ENCODE measurements at places on chromosomes 5 and 9.
A peak's percentile ranks its signal among the peaks of the same experiment; 100 is the strongest.

GRCh38 chr9:111966124-111966723 lies 69.6 kb downstream of the UGCG start:
- DNase-seq: no peak

GRCh38 chr5:56639476-56639875 lies 175.9 kb upstream of the MAP3K1 start:
- no peak for DNase-seq

DNA sequence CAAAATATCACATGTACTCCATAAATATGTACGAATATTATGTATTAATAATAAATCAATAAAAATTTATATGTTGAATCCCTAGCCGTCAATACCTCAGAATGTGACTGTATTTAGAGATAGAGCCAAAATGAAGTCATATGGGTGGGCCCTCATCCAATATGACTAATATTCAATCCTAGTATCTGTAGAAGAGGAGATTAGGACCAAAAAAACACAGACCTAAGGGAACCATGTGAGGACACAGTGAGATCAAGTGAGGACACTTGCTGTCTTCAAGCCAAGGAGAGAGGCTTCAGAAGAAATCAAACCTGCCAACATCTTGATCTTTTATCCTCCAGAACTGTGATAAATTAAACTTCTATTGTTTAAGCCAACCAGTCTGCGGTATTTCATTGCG lies 3.7 kb upstream of the AMACR start:
- DNase-seq: no peak

DNA sequence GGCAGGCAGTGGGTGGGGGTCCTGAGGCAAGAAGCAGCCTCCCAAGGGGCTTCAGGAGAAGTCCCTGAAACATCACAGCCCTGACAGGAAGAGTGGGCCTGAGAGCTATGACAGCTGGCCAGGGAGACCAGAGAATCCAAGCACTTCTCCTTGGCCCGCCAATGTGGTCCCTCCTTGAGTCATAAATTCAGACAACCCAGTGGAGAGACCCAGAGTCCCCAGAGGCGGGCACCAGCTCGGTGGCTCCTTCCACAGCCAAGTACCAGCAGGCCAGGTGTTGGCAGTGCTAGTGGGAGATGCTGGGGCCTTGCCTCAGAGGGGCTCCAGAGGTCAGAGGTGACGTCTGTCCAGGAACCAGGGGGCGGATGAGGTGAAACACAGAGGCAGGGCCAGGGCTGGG lies 1.6 kb upstream of the DOK3 start:
- no peak for DNase-seq

DNA sequence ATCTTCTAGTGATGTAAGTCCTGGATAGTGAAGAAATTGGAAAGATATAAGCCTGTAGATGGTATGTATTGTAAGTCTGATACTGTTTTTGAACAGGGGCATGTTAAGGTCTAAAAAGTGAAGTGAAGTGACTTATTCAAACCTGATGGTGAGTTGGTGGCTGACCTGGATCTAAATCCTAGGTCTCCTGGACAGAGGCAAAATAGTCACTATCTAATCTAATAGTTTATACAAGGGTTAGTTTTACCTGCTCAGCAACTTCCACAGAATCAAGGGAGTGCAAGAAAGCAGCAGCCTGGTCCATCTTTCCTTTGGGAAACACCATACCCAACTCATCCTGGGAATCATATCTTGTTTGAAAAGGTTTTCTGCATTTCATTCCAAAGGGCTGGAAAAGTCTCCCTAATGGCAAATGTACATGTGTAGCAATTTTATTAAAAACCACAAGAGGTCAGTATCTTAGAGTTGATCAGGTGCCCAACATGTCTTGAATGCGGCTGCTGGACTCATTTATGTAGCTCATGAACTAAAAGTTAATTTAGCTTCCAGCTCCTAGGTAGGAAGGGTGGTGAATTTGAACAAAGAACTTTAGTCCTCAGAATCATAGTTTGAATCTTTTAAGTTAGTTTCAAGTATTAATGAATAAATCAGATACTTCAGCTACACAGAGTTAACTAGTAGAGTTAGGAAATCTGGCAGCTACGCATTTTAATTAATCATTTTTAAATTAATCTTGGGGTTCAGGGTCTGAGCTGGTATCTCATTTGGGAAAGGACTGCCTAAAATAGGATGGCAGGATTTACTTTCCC lies 26.0 kb downstream of the SKP2 start:
- DNase-seq: peak; percentile 19

DNA sequence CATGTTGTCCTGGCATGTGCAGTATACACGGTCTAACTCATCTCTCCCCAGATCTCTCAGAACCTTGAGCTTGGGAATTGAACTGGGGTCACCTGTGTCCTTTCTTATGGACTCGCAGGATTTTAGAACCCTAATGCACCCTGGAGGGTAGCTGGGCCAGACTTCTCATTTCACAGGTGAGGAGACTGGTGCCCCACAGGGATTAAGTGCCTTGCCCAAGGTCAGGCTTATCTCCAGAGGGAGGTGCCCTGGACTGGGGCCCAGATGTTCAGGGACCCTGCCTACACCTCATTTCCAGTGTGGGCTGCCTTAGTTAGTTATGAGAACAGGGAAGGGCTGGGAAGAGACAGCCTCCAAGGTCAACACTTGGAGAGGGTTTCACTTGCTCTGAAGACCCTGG lies 4.0 kb upstream of the NUP214 start:
- DNase-seq: no peak

DNA sequence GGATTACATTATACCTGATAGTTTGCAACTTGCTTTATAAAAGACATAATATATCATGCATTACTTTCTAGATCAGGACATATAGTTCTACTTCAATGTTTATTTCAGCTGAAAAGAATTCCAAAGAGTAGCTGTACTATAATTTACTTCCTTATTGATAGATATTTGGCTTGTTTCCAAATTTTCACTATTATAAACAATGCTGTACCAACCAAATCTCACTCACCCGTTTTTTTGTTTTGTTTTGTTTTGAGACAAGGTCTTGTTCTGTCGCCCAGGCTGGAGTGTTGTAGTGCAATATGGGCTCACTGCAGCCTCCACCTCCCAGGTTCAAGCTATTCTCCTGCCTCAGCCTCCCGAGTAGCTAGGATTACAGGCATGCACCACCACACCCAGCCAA lies 132.7 kb downstream of the GNAQ start:
- no peak for DNase-seq

DNA sequence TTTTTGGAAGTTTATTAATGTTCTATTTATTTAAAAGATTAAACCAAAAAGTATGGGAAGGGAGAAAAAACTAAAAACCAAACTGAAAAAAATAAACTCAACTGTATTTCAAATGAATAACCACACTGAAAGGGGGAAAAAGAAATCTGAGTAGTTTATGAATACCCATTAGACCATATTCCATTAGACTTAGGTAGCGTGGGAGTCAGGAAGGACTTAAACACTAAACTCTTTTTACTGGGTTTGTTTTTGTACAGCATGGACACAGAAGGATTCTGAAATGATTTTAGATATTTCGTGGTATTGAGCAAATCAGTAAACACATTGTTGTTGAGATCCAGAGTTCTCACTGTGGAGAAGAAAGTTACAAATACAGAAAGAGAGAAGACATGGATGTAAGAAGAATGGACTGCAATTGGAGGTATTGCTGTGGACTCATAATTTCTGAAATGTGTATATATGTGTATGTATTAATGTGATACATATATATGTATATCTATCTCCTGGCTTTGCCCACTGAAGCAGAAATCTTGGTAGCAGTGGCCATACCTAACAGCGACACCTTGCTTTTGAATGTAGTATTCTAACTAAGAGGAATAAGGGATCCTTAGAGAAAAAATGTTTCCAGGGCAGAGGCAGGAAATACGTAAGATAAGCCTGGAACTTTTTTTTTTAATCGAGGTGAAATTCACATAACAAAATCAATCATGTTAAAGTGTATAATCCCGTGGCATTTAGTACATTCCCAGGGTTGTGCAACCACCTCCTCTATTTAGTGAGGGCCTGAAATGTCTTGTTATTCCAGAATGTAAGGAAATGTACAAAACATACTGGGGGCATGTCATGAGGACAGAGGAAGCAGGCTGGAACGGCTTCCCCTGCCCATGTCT lies 228.8 kb downstream of the SMARCA2 start:
- no peak for DNase-seq

GRCh38 chr5:36728697-36729543 lies 122.5 kb downstream of the SLC1A3 start:
- DNase-seq: peak; percentile 87

GRCh38 chr5:98777295-98777694 lies 3.8 kb downstream of the RGMB start:
- no peak for DNase-seq

DNA sequence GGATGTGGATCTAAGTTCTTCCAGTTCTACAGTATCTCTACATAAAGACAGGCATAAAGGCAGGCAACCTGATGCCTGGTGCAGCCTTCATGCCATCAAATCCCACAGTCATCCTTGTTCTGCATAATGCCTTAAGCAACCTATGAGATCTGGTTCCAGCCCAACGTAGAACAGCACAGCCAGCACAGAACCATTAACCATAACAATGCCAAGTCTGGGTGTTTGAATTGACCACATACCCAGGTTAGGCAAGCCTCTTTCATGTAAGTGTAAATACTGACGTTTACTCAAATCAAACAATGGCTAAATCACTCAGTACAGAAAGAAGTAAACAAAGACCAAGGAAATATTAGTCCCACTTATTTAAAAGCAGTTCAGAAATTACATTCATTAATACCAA lies 195.0 kb downstream of the ADAMTSL1 start:
- no peak for DNase-seq

DNA sequence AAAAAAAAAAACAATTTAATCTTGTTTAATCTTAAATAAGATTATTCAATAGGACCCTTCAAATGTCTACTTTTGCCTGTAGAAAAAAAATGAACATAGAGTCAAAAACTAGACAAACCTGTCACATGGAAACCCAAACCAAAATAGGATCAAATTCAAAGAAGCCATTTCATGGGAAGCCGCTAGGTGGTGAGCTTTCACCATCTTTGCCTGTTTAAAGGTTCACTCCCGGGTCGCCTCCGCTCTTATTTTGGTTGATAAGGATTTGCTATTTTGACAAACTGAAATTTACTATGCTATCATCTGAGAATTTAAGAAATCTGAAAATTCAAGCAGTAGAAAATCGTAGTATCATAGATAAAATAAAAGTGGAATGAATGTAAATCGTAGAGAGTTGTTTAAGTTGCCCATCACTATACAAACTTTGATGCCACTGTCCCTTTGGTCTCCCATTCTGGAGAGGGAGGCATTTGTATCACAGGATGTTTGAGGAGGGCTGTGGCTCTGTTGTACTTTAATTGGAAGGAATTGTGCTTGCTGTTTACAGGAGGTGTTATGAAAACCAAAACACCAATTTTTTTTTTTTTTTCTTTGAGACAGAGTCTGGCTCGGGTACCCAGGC lies 43.5 kb upstream of the DNAH5 start:
- DNase-seq: peak; percentile 37

DNA sequence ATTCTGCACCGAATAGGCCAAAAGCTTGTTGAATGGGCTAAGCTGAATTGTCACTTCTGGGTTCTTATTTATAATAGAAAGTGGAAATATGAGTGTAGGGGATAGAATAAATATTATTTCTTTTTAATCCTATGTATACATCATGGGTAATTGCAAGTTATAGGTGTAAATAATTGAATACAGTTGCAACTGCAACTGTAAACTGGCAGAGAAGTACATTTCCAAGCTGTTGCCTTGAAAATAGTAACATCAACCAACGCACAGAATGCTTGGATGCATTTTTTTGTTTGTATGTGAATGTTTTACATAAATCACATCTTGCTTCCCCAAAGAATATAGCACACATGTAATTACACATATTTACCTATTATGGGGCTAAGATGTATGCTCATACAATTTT lies 234.1 kb downstream of the NNT start:
- DNase-seq: no peak

GRCh38 chr5:82147860-82148573 lies 130.1 kb downstream of the RPS23 start:
- DNase-seq: no peak

DNA sequence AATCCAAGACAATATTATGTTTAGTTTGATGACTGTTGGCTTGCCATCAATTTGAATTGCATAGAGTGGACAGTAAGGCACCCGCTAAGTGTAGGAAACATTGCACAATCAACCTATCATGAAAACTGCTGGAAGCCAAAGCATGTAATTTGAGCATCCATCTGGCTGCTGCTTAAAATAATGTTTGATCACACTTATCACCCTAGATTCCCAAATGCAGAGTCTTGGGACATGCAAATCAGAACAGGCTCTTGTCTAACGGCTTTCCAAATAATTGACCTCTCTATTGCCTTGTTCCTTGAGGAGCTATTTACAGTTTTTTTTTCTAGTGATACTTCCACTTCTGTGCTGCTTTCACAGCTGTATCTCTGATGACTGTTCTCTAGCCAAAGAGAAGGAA lies 342.1 kb downstream of the PRR16 start:
- peak; percentile 3 for DNase-seq

DNA sequence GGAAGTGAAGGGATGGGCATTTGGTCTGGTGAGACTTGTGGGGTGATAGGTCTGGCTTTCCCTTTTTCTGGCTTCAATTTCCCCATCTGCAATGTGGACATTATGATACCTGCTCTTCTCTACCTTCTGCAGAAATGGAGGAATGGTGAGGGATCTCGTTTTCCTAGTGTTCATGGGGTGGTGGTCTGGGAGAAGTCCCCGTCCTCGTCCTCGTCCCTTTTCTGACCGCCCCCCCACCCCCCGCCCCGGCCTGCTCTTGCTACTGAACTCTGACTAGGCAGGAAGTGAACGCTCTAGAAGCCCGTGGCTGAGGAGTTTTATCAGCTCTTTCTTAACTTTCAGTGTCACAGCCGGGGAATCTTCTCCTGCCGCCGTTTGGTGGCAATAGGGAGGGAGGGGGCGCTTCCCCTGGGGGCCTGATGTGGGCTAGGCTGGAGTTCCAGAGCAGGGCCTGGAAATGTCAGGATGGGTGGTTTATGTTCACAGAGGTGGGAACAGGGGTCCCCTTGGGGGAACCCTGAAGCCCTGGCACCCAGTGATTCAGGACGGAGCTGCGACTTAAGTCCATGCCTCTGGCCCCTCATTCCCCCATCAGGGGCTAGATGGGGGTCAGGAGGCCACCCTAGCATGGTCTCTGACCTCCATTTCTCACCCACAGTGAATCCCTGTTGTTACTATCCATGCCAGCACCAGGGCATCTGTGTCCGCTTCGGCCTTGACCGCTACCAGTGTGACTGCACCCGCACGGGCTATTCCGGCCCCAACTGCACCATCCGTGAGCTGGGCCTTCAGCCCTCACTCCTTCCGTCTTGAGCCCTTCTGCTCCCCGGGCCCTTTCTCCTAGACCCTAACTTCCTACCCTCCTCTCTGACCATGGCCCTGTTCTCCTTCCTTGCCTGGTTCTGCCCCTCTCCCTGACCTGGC lies 6.7 kb downstream of the PTGS1 start:
- DNase-seq: no peak

GRCh38 chr5:142810743-142811290 lies 40.6 kb downstream of the ARHGAP26 start:
- no peak for DNase-seq

GRCh38 chr9:34685591-34685990 lies 5.5 kb downstream of the CCL19 start:
- DNase-seq: no peak

GRCh38 chr5:52875827-52876226 lies 88.1 kb downstream of the ITGA1 start:
- no peak for DNase-seq

- DNase-seq: no peak
Measured at GRCh38 chr5:151805414-151806223, 33.9 kb downstream of the G3BP1 start.

- peak; percentile 64 for DNase-seq
Measured at GRCh38 chr5:133868946-133869518, 99.4 kb downstream of the C5orf15 start.

GRCh38 chr5:170722316-170722715 lies 61.2 kb upstream of the GABRP start:
- no peak for DNase-seq

- DNase-seq: no peak
Measured at GRCh38 chr9:128106940-128107467, 20.5 kb downstream of the PTGES2 start.

All from NCI-H1417 (cell line).